Activated CD4-positive, alpha-beta memory T cell treated with anti-CD3 and anti-CD28 coated beads, Interleukin-2, amount 10 ng/mL, durations not matched to agents 7 days and 5 days (primary cell): ENCODE measurements at places on chromosomes 6 and 20. TPM values are rescaled to one million over a fixed set of nuclear protein-coding genes. Genes with fewer than 3 reads are reported as not detected.

The STK4 gene
- 204 TPM for total RNA-seq

The DEFB115 gene
- total RNA-seq, result not detected

The CRIP3 gene
- 0.88 TPM for total RNA-seq

The LY6G5C gene
- total RNA-seq, result 2.3 TPM

The RHAG gene
- not detected for total RNA-seq

The PRR18 gene
- total RNA-seq, result not detected

The C20orf141 gene
- total RNA-seq, result not detected

The ECT2L gene
- not detected for total RNA-seq

The PRRC2A gene
- 222 TPM for total RNA-seq

The BPIFA1 gene
- not detected for total RNA-seq

The EEF1A2 gene
- total RNA-seq, result 2.6 TPM

The FAM162B gene
- total RNA-seq, result not detected

The ISM1 gene
- not detected for total RNA-seq

The CRISP2 gene
- total RNA-seq, result not detected

The C4A gene
- total RNA-seq, result 3.3 TPM

The ME1 gene
- 0.10 TPM for total RNA-seq

- H3K4me1 ChIP-seq, result peaks cover 36% of the 10 kb centered on the region
- peaks cover 27% of the 10 kb centered on the region for H3K36me3 ChIP-seq
- H3K4me3 ChIP-seq, result peak overlapping the region; percentile 63
- peaks cover 2% of the 10 kb centered on the region for H3K27me3 ChIP-seq
- peak overlapping the region; percentile 21 for H3K27ac ChIP-seq
These were observed 1.1 kb upstream of the ZBTB24 start for GRCh38 chr6:109484122-109484521.

GRCh38 chr6:134247231-134247833 lies 70.6 kb downstream of the SGK1 start:
- DNase-seq, result peak; percentile 71
- H3K27ac ChIP-seq, result peak overlapping the region; percentile 85
- H3K4me1 ChIP-seq, result peaks cover 55% of the 10 kb centered on the region
- peaks cover 21% of the 10 kb centered on the region for H3K36me3 ChIP-seq
- H3K4me3 ChIP-seq, result peak overlapping the region; percentile 22

DNA sequence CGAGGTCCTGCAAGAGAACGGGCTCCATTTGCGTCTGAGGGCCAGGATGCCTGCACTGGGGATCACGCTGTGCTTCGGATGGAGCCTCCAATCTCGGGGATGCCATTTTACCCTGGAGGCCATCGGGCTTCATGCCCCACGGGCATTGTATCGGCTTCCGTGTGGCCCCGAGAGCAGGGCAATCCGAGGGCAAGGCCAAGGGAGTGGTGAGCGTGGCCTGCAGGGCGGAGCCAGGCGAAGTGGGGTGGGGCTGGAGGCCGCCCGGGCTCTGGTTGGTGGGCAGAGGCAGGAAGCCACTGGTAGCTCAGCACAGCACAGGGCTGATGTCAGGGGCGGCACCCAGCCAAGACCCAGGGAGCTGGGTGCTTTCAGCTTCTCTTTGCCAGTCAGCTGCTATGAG lies 57.5 kb upstream of the BHLHE23 start:
- no peak overlapping the region for H3K4me3 ChIP-seq
- no peak for DNase-seq
- no peaks in the 10 kb centered on the region for H3K4me1 ChIP-seq
- no peak overlapping the region for H3K27ac ChIP-seq
- H3K27me3 ChIP-seq, result no peaks in the 10 kb centered on the region

DNA sequence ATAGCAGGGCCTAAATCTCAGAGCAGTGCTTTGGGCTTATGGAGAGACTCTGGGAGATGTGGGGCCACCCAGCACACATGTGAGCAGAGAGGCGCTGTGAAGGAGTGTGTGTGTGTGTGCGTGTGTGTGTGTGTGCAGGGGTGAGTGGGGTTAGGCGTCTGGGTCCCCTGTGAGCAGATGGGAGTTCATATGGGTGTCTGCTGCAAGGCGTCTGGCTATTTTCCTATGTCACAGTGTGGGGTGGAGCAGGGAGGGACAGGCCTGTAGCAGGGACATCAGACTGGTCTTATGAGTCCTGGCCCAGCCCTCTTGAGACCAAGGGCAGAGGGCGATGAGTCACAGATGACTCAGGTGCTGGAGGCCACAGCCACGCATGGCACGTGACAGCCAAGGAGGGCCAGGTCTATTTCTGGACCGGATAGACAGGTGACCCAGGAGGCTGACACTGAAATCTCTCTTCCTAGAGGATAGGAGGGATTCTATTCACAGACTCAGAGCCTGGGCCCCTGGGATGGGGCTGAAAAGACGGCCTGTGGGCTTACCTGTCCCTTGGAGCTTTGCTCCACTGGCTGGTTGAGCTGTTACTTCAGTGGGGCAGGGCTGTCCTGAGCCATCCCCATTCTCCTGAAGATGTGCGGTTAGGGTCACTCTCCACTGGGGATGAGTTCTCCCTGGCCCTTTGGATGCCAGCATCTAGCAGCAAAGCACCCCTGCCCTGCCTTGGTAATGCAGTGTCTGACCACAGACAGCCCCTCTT lies 28.9 kb downstream of the VEGFA start:
- H3K36me3 ChIP-seq, result no peaks in the 10 kb centered on the region
- peak overlapping the region; percentile 68 for H3K27ac ChIP-seq
- H3K4me1 ChIP-seq, result peaks cover 26% of the 10 kb centered on the region
- H3K27me3 ChIP-seq, result peaks cover 2% of the 10 kb centered on the region

DNA sequence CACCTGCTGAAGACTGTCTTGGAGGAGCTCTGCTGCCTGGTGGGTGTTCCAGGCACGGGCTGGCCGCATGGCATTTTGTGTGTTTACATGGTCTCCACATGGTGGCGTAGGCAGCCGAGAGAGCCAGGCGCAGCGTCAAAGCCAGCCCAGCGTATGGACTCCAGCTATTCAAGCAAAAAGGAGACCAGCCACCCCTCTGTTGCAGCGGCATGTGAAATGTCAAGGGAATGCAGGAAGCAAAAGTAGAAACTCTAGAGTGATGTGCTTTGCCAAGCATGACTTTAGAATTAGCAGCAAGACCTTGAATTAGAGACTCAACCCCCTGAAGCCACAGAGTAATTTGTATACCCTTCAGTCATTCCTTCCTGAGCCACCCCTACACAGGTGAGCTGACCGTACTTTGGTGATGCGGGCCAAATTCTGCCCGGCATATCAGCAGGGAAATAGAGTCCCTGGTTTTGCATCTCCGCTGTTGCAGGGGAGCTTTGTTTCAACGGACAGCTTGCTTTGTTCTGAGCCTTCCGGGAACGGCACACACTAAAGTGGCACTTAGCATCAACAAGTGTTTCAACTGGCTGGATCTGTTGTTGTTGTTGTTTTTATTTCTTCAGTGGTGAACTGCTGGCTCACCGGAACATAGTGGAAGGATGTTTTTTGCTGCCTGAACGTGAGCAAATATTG lies 48.5 kb downstream of the FNDC1 start:
- H3K4me3 ChIP-seq, result no peak overlapping the region
- H3K27ac ChIP-seq, result no peak overlapping the region
- DNase-seq, result no peak
- peaks cover 2% of the 10 kb centered on the region for H3K4me1 ChIP-seq

GRCh38 chr6:160742090-160742489 lies 40.0 kb downstream of the PLG start:
- no peak overlapping the region for H3K27ac ChIP-seq
- H3K36me3 ChIP-seq, result no peaks in the 10 kb centered on the region
- H3K27me3 ChIP-seq, result peaks cover 10% of the 10 kb centered on the region
- peaks cover 7% of the 10 kb centered on the region for H3K4me1 ChIP-seq
- H3K4me3 ChIP-seq, result no peak overlapping the region
- no peak for DNase-seq

- no peaks in the 10 kb centered on the region for H3K36me3 ChIP-seq
- H3K27me3 ChIP-seq, result no peaks in the 10 kb centered on the region
- H3K4me3 ChIP-seq, result peak overlapping the region; percentile 22
- no peak for DNase-seq
- no peak overlapping the region for H3K27ac ChIP-seq
- H3K4me1 ChIP-seq, result peaks cover 26% of the 10 kb centered on the region
These were observed 378 bp upstream of the ERVFRD-1 start for GRCh38 chr6:11111769-11112437.

- no peaks in the 10 kb centered on the region for H3K36me3 ChIP-seq
- no peak overlapping the region for H3K4me3 ChIP-seq
- peaks cover 10% of the 10 kb centered on the region for H3K4me1 ChIP-seq
- peaks cover 2% of the 10 kb centered on the region for H3K27me3 ChIP-seq
These were observed 10.2 kb upstream of the TGM3 start for GRCh38 chr20:2285613-2286012.

DNA sequence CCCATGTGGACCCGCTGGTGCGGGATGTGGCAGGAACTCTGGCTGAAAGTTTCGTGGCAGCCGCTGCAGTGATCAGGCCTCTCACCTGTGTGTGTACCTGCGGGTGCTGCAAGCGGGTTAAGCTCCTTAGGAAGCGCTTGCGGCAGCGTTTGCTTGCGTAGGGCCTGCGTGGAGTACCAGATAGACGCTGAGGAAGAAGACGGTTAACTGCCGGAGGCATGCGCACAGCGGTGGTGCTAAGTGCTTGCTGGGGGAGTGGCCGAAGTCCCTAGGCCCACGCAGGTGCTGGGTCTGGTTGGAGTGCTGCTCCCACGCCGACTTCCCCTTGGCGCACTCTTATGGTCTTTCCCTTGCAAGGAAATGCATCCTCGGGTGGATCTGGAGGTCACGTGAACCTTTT lies 23.0 kb downstream of the ZSCAN31 start:
- H3K36me3 ChIP-seq, result no peaks in the 10 kb centered on the region
- no peaks in the 10 kb centered on the region for H3K4me1 ChIP-seq
- H3K27me3 ChIP-seq, result peaks cover 21% of the 10 kb centered on the region
- H3K4me3 ChIP-seq, result no peak overlapping the region

DNA sequence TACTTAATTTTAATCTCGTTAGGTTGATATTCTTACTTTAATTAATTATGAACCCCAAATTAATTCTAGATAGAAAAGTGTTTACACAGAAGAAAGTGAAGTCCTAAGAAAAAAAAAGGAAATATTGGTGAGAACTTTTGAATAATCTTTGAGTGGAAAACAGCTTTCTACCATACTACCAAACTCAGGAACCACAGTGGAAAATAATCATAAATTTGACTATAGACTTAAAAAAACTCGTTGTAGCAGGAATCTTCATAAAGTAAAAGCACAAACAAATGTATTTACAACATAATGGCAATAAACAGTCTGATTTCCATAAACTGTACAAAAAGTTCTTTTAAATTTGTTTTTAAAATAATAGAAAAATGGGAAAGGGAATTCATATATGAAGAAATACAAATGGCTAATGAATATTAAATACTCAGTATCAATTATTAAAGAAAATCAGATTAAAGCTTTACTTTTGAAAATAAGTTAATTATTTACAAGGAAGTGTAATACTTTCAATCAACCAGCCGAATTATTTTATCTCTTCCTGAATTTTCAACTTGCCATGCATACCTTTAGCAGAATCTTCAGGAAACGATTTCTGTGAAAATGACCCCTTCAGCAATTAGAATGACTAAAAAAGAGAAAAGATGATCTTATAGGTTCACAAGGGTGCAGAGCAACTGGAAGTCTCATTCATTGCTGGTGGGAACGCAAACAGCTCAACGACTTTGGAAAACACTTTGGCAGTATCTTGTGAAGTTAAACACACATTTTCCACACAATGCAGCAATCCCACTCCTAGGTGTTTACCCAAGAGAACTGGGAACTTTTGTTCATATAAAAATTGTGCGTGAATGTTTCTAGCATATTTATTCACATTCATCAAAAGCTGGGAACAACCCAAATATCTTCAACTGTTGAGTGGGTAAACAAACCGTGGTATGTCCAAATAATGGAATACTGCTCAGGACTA lies 38.5 kb upstream of the BMP6 start:
- no peaks in the 10 kb centered on the region for H3K36me3 ChIP-seq
- no peak for DNase-seq
- no peak overlapping the region for H3K27ac ChIP-seq
- H3K27me3 ChIP-seq, result peaks cover 19% of the 10 kb centered on the region

GRCh38 chr6:2767657-2768524 lies 2.7 kb downstream of the WRNIP1 start:
- no peak overlapping the region for H3K27ac ChIP-seq
- H3K4me3 ChIP-seq, result peak overlapping the region; percentile 90
- peaks cover 32% of the 10 kb centered on the region for H3K36me3 ChIP-seq

GRCh38 chr6:155755452-155755851 lies 299.8 kb upstream of the NOX3 start:
- DNase-seq, result no peak
- no peak overlapping the region for H3K4me3 ChIP-seq
- no peaks in the 10 kb centered on the region for H3K27me3 ChIP-seq
- no peaks in the 10 kb centered on the region for H3K4me1 ChIP-seq
- H3K27ac ChIP-seq, result no peak overlapping the region

DNA sequence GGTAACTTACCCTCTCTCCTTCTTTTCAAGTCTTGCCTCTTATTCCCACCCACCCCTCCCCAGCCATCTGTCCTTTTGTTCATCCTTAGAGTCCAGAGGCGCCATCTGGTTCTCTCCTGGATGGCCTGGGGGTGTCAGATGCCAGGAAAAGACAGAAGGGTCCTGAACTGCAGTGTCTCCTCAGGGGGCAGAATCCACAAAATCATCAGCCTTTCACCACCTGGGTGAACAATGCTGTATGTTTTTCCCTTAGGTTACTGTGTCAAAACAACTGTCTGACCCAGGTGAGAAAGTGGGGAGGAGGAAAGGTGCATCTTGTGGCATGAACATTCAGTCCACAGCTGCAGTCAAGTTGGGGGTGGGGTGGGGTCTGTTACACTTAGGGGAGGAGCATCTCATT lies 47.9 kb upstream of the FYN start:
- peaks cover 28% of the 10 kb centered on the region for H3K4me1 ChIP-seq
- DNase-seq, result no peak
- no peak overlapping the region for H3K27ac ChIP-seq
- H3K4me3 ChIP-seq, result no peak overlapping the region
- H3K36me3 ChIP-seq, result no peaks in the 10 kb centered on the region
